ENCODE measurements at places on chromosomes 6 and 20.

GRCh38 chr6:54014440-54014839 is 96.8 kb upstream of the MLIP start:
- no peak for DNase-seq

GRCh38 chr20:43994486-43995100 is 79.9 kb downstream of the TOX2 start:
- peak; percentile 29 for DNase-seq

- no peak for DNase-seq
Observed at GRCh38 chr6:105926318-105926717, 159.8 kb upstream of the PRDM1 start.

- no peak for DNase-seq
Observed at GRCh38 chr6:4372866-4373265, 237.5 kb upstream of the ECI2 start.

- no peak for DNase-seq
Observed at GRCh38 chr6:39932386-39932910, 1.8 kb downstream of the MOCS1 start.

DNA sequence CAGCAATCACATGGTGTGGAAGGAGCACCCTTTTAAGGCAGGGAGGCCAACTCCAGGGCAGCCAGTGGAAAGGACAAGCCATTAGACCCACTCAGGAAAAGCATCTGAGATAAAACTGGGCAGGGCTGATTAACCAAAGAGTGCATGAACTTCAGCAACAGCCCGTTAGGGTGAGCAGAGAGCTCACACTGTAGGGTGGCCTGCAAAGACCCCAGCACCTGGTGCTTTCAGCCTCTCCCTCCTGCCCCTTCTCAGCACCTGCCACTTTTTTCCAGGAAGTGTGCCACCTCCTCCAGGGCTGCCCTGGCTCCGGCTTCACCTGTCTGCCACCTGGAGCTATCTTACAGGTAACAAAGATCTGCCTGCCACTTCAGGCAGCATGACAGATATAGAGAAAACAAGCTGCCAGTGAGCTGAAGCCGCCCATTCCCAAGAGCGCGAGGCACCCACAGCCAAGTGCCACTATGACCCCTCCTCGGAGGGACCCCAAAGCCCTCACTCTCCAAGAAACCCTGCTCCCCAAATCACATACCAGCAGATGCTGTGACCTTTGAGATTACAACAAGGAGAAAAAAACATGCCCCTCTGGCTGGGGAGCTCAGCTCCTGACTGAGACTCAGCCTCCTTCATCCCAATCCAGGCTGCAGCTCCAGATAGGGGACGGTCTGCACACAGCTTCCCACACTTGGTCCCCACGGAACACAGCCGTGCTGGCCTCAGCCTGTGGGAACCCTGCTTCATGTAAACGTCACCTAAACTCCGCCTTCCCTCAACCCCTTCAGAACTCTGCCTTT is 71.2 kb downstream of the ABHD12 start:
- no peak for DNase-seq

- no peak for DNase-seq
Observed at GRCh38 chr6:7921046-7921445, 10.5 kb upstream of the TXNDC5 start.

- peak; percentile 43 for DNase-seq
Observed at GRCh38 chr6:75934643-75935472, 137.6 kb downstream of the IMPG1 start.

- no peak for DNase-seq
Observed at GRCh38 chr6:35967076-35967774, 46.3 kb upstream of the SRPK1 start.

DNA sequence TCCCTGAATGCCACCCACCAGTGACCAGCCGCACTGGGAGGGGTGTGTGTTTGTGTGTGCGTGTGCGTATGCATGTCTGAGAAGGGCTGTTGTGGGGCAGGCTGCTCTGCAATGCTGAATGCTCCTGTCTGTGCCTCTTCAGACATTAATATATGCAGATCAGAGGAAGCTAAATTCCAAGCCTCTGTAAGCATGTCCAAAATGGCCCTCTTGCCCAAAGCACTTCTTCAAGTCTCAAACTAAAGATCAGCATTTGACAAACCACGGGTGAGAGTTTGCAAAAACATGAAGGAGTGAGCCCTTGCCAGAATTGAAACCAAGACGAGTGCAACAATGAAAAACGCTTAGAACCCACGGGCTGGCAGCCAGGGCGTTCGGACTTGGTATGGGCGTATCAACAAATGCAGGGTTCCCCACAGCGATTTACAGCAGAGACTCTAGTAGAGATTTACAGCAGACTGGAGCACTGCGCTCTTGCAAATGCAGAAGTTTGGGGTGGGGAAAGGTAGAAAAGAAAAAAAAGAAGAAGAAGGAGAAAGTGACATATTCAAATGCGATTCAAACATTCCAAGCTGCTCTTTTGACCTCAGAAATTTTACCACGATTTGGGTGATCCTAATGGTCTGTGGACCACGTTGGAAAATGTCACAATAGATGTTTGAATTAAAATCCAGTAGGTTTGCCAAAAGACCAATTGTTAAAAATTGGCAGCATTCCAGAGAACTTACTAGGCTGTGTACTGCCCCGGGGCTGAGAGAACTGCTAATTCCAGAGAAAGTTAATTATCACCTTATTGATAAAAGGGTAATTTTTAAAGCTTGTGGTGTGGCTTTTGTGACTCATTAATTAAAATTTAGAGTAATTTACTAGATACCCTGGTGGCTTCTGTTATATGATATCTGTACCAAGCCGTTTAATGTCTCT is 3.5 kb downstream of the SCML4 start:
- no peak for DNase-seq

DNA sequence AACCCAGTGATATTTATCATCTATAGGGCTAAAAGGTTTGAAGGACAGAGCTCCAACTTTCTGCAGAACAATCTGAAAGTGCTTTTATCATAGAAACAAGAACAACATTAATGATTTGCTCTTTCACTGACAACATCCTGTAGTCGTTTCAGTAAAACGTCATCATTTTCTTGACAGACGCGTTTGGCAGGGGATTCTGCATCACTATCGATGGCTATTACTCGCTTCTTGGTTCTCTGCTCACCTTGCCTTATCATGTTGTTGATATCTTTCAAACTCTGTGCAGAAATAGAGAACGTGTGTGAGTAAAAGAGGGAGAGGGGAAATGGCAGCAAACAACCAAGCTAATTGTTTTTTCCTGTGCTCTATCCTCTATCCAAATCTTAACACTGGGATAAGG is 47.1 kb upstream of the SAMHD1 start:
- no peak for DNase-seq

DNA sequence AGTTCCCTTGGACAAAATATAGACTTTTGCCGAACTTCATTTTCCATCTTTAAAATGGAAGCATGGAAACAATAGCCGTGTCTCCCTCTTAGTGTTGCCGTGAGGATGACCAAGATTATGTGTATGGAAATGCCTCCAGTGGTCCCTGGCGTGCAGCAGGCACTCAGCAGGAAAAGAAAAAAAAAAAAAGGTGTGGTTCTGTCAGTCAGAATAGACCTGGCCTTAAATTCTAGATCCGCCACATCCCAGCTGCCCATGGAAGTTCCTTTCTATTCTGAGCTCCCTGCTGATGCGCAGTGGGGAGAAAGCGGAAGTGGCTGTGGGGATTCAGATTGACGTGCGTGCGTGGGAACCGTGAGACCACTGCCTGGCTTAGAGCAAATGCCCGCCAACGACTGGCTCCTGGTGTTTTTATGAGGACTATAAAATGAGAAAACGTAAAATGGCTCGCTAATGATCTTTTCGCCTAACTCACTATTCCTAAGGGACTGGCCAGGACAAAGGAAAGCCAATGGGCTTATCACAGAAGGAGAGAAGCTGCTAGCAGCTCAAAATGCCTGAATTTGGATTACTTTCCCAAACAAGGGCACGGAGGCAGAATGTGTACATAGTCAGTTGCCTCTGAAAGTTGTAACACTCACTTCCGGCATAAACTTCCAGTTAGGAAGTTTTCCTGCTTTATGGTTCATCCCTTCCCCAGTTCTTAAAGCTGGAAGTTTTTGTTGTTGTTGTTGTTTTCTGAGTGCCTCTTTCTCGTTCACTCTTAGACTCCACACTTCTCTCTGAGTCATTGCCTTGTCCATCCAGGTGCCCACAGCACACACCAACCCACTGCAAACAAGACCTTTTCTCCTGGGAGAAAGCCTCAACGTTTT is 11.4 kb upstream of the PDE10A start:
- no peak for DNase-seq

- DNase-seq, result no peak
Observed at GRCh38 chr6:114033606-114034005, 62.7 kb upstream of the HDAC2 start.

DNA sequence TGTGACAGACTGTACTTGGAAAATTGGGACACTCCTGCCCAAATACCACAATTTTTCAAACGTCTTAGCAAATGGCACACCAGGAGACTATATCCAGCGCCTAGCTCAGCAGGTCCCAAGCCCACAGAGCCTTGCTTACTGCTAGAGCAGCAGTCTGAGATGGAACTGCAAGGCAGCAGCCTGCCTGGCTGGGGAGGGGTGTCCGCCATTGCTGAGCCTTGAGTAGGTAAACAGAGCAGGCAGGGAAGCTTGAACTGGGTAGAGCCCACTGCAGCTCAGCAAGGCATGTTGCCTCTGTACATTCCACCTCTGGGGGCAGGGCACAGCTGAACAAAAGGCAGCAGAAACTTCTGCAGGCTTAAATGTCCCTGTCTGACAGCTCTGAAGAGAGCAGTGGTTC is 1003.3 kb upstream of the MAP3K7 start:
- no peak for DNase-seq

Data from heart right ventricle (tissue), 16 donors.